ENCODE measurements at places on chromosomes 4 and X.

- DNase-seq, result no peak
Measured at GRCh38 chr4:142098380-142098779, 462.0 kb downstream of the IL15 start.

- DNase-seq, result no peak
Measured at GRCh38 chrX:8358302-8358701, 106.3 kb upstream of the VCX3B start.

DNA sequence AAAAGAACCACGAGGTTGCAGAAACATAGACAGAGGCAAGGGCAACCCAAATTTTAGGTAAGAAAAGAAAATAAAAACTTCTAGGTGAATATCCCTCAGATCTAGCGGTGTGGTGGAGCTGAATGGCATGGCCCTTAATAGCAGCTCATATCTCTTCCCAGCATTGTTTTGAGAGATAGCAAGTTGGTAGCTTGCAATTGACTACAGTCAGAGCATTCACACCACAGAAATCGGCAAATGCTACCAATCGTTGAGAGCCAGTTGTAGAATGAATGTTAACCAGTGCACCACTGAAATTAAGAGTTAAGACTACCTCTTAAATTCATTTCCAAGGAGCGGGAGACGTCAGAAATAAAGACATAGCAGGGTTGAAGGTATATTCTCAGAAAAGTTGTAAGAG is 184.0 kb upstream of the KIT start:
- DNase-seq, result no peak

DNA sequence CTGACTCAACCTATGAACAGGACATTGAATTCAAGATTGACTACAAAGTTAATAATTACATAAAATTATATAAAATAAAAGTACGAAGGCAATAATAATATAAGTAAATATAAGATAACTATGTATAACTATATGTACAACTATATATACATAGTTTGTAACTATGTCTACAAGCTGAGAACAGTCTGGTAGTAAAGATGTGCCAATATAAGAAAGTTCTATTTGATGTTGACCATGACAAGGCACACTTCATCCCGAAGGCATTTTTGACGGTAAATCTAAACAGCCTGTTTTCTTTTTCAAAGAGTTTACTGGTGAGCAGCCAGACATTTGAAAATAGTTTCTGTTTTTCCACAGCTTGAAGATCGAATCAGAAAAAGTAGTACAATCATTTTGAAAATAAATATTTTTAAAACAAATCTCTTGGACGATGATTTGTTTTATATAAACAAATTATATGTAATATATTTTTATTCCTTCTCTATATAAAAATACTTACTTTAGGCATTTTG is 112.9 kb downstream of the CEP44 start:
- no peak for DNase-seq

DNA sequence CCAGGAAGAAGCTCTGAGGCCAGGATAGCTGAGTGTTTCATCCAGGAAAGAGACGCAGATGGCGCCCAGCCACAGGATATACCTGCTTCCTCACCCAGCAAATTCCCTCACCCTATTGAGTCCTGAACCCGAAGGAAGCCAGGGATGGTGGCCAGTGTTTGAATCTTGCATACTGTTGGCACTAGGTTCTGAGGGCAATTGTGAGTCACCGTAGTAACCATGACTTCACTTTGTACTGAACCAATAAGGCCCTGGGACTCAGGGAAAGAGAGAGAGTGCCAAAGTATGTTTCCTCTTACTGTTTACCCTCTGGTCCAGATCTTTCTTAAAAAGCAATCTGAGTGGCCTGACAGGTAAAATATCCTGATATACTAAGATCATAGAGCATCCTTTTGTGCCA is 25.6 kb upstream of the SMIM10L2A start:
- no peak for DNase-seq

DNA sequence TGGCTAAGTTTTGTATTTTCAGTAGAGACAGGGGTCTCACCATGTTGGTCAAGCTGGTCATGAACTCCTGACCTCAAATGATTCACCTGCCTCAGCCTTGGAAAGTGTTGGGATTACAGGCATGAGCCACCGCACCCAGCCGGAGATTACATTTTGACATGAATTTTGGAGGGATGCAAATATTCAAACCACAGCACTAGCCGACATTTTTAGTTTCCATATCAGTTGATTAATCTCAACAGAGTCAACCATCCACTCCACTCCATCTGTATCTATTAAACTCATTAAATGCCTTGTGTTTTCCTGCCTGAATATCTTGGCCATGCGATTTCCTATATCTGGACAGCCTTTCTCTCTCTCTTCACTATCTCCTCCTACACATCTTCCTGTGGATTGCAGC is 64.1 kb upstream of the PDGFRA start:
- DNase-seq, result no peak

GRCh38 chr4:7630568-7631287 is 196.0 kb upstream of the PSAPL1 start:
- DNase-seq, result no peak

- DNase-seq, result no peak
Measured at GRCh38 chrX:107207089-107207488, 678 bp downstream of the DNAAF6 start.

DNA sequence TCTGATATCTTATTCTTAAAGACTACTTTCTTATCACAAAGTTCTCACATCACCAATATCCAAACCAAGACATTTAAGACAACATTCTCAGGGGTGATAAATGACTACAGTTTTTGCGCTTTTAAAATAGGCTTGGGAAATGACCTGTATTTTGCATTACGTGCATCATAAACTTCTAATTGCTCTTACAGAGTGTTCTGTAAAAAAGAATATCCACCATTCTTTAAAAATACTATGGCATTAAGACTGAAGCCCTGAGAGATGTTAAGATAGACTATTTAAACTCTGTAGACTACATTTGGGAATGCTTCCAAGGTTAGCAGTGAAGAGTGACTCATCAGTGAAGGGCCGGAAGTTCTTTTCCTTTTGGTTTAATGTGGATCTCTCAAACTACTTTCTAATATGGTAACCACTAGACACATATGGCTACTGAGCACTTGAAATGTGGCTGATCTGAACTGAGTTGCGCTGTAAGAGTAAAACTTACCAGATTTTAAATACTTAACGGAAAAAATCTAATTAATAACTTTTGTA is 518.8 kb upstream of the FTHL17 start:
- no peak for DNase-seq

GRCh38 chr4:2936773-2937145 is 26.4 kb downstream of the NOP14 start:
- peak; percentile 83 for DNase-seq

- no peak for DNase-seq
Measured at GRCh38 chrX:44224760-44225159, 118.7 kb downstream of the EFHC2 start.

DNA sequence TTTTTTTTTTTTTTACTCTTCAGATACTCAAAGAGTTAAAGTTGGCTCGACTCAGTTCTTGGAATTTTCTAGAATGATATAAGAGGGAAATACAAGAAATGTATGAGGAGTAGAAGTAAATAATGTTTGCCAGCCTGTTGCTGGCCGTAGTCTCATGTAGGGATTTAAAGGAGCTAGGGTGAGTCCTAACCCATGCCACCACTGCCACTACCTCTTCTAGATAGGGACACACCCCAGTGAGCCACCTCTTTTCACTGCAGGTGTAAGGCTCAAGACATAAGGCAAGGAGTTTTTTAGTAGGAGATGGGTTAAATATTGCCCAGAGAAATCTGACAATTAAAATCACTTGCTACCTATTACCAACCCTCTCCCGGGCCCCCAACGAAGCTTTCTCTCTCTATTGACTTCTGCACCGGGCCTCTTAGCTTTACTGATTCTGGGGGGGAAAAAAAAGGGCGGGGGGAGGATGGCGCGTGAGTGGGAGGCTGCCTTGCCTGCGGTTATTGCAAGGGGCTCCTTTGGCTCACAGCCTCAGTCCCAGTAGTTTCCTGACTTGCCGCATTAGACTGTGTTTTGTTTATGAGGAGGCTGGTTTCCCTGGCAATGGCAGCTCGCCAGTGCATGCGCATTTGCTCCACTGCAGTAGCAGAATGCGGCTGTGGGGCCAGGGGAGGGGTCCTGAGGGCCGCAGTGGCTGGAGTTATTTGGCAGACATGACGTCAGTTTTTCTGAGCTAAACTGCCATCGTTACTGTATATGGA is 3.0 kb downstream of the LINC00632 start:
- DNase-seq, result peak; percentile 46

Measured in activated CD8-positive, alpha-beta memory T cell treated with anti-CD3 and anti-CD28 coated beads, Interleukin-2, amount 50 U/mL, for 48 hours (primary cell).